ENCODE measurements at places on chromosomes 6 and 20. TPM values are rescaled to one million over a fixed set of nuclear protein-coding genes. Genes with fewer than 3 reads are reported as not detected.

DNA sequence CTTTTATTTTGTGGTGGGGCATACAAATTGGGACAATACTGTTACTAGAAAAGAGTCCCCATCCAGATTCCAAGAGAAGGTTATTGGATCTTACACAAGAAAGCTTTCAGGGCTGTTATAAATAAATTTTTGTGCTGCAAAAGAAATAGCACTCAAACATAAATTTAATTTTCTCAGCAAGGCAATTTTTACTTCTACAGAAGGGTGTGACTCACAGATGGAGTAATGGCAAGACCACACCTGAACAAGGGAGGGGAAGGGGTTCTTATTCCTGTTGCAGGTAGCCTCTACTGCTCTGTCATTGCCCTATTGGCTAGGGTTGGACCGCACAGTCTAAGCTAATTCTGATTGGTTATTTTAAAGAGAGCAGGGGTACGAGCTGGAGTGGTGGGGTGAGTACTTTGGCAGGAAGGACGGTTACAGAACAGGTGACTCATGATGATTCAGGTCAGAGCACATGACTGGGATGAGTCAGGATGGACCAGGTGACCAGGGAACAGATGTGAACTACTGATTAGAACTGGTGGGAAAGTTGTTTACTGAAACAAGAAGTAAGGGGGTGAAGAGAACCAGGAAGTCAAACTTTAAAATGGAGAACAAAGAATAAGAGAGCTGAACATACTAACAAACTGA lies 41.1 kb downstream of the CNR1 start:
- H3K4me3 ChIP-seq: no peak overlapping the region
- peaks cover 13% of the 10 kb centered on the region for H3K27me3 ChIP-seq
- H3K27ac ChIP-seq: no peak overlapping the region
- H3K4me1 ChIP-seq: no peaks in the 10 kb centered on the region
- no peak for DNase-seq

DNA sequence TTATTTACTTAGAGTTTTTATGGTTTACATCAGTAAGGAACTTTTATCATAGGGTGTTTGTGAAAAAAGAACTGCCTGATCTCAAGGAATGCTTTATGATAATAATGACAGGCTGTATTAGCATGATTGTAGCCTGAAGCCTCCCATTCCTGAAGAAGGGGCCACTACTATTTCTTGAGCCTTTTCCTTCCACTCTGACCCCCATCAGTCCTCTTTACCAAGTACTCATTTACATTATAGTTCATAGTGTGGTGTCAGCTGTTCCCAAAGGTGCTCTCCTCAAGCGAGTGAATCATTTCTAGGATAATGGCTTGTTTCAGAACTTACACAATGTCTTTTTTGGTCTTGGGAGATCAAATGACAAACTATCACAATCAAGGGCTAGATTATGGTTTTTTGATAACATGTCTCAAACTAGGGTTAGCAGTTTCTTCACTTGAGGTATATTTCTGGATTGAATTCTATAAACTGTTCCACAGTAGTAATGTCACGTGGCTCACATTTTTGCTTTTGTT lies 283.6 kb downstream of the CDKAL1 start:
- H3K4me3 ChIP-seq: no peak overlapping the region
- no peak overlapping the region for H3K27ac ChIP-seq

- no peak overlapping the region for H3K27ac ChIP-seq
- H3K4me1 ChIP-seq: no peaks in the 10 kb centered on the region
- H3K4me3 ChIP-seq: no peak overlapping the region
- peaks cover 21% of the 10 kb centered on the region for H3K27me3 ChIP-seq
- no peaks in the 10 kb centered on the region for H3K36me3 ChIP-seq
These were observed 281.9 kb downstream of the UBE3D start for GRCh38 chr6:82783587-82784236.

DNA sequence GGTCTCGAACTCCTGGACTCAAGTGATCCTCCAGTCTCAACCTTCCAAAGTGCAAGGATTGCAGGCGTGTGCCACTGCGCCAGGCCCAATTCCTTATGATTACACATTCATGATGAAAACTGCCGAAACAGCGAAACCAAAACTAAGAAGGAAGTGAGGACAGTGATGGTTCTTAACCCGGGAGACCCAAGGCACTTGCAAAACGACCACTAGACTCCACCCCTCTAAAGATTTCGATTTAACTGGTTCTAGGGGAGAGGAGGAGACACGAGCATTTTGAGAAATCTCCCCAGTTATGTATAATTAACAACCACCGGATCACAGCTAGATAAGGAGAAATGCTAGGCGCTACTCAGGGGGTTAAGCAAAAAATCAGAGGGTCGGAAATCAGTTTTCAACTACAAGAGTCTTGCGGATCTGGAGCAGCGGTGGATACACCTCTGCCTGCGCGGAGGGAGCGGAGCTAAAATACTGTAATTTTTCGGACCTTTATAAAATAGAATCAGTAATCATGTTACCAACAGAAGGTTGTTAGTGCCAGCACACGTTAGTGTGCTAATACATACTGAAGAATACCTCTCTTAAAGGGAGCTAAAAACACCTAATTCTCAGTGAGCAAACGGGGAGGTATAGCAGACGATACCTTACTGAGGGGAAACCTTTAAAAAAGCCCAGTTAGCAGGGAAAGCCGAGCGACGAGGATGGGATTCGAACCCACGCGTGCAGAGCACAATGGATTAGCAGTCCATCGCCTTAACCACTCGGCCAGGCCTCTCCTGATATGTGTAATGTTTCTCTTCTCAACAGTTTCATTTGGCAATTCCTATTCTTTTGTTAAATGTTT lies 60.0 kb upstream of the BTN3A2 start:
- DNase-seq: no peak
- H3K27me3 ChIP-seq: no peaks in the 10 kb centered on the region
- no peaks in the 10 kb centered on the region for H3K36me3 ChIP-seq
- peak overlapping the region; percentile 94 for H3K27ac ChIP-seq
- H3K4me3 ChIP-seq: peak overlapping the region; percentile 92
- peaks cover 19% of the 10 kb centered on the region for H3K4me1 ChIP-seq

DNA sequence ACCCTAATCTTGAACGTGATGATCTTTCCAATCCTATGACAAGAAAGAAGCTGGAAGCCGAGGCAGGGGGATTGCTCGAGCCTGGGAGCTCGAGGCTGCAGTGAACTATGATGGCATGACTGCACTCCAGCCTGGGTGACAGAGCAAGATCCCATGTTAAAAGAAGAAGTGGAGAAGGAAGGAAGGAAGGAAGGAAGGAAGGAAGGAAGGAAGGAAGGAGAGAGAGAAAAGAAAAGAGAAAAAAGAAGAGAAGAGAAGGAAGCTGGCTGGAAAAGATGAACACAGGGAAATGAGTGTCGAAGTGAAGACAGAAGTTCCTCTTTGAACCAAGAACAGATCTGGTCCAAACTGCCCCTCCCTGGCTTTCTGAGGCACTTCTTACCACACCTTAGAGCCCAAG lies 136.0 kb upstream of the PRND start:
- H3K36me3 ChIP-seq: peaks cover 5% of the 10 kb centered on the region
- no peak for DNase-seq
- no peak overlapping the region for H3K4me3 ChIP-seq
- H3K27ac ChIP-seq: peak overlapping the region; percentile 56
- H3K4me1 ChIP-seq: peaks cover 2% of the 10 kb centered on the region
- peaks cover 46% of the 10 kb centered on the region for H3K27me3 ChIP-seq

DNA sequence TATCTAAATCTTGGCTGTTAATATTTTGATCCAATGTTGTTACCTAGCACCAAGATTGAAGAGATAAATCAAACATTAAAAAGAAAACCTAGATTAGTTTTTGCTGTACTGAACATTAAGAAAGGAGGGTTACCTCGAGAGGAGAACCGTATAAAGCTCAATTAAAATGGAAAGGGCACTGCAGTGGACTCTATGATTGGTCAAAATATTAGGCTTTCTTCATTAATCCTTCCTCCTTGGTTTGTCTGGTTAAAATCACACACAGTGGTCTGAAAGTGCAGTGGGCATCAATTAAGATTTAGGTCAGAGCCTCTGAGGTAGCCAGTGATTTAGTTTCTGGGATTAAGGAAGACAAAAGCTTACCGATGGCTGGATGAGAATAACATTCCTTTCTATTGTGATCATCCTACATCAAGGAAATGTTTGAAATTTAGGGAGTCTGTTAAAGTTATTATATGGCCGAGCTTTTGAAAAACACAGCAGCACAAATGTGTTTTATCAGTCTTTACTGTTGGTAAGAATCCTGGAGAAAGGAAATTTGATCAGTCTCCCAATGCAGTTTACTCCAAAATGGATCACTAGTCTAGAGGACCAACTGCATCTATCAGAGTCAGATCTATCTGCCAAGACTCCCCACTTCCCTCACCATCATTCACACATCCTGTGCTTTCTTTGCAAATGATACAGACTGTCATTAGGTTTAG lies 134.6 kb upstream of the NEDD9 start:
- H3K4me3 ChIP-seq: peak overlapping the region; percentile 69
- no peak for DNase-seq
- H3K4me1 ChIP-seq: peaks cover 53% of the 10 kb centered on the region
- H3K36me3 ChIP-seq: peaks cover 5% of the 10 kb centered on the region

DNA sequence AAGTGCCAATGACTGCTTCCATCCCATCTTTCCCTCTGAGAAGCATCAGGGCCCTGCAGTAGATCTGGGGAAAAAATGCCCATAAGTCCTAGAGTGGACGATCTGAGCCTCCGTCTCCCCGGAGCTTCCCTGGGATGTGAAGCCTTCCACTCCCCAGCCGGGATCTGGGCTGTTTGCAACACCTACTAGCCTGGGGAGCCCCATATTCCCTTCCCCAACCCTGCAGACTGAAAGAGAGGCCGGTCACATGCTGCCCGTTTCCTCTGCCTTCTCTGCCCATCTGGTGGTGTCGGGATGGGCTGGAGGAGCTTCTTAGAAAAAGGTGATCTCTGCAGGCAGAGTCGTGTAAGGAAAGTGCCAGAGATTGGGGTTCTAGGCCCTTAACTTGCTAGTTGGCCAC lies 1.1 kb downstream of the SNPH start:
- peaks cover 29% of the 10 kb centered on the region for H3K4me1 ChIP-seq
- H3K36me3 ChIP-seq: no peaks in the 10 kb centered on the region
- H3K4me3 ChIP-seq: peak overlapping the region; percentile 75

GRCh38 chr6:42118162-42119001 lies 24.0 kb downstream of the C6orf132 start:
- peaks cover 4% of the 10 kb centered on the region for H3K4me1 ChIP-seq
- peaks cover 23% of the 10 kb centered on the region for H3K27me3 ChIP-seq
- peaks cover 6% of the 10 kb centered on the region for H3K36me3 ChIP-seq
- H3K27ac ChIP-seq: no peak overlapping the region

DNA sequence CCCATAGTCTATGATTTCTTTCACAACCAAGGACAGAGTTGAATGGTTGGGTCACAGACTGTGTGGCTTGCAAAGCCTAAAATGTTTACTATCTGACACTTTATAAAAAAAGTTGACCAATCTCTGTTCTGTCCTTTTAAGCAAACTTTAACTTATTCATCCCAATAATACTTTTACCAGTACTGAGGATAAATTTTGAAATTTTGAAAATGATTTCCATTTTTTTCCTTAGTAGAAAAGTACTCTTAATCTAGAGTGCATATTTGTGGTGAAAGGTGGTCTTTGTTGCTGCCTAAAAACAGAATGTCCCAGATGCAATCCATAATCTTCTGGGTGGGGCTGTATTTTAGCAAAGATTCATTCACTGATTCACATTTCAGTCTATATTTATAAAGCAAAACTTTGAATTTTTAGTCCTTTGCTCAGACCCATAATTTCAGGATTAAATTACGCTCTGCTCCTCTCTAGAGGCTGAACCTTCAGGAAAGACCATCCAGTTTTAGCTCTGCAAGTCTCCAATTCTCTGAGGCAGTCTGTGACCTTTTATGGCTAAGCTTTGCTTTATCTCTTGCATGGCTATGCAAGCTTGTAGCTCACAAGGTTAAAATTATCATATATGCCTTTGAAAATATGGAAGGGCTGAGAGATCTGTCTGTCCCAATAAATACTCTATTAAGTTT lies 573.5 kb downstream of the COL12A1 start:
- no peaks in the 10 kb centered on the region for H3K27me3 ChIP-seq
- H3K4me1 ChIP-seq: no peaks in the 10 kb centered on the region
- no peak for DNase-seq
- no peak overlapping the region for H3K4me3 ChIP-seq

DNA sequence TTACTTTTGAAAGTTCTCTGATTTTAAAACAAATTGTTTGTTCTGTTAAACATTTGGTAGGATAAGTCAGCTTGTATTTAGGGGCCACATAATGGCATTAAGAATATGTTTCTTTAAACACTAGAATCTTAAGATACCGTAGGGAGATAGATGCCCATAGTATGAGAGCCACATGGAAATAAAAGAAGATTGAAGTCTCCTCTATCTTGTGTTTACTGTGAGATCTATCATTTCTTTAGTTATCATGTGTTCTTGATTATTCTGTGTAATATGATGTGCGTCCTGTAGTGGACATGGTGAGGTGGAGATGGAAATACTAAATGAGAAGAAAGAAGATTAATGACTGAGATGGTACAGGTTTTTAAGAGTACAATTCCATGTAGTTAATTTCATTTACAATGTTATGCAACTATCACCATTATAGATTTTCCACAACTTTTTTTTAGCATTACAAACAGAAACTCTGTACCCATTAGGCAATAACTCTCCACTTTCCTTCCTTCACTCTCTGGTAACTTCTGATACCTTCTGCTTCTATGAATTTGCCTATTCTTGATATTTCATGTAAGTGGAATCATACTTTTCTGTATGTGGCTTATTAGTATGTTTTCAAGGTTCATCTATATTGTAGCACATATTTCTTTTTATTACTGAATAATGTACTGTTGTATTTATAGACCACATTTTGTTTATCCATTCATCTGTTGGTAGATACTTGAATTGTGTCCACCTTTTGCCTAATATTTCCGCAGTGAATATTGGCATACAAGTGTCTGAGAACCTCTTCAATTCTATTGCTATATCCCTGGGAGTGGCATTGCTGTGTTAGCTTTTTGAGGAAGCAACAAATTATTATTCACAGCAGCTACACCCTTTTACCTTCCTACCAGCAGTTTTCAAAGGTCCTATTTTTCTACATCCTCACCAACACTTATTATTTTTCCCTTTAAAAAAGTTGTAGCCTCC lies 11.5 kb downstream of the RNF146 start:
- H3K27me3 ChIP-seq: no peaks in the 10 kb centered on the region
- no peak overlapping the region for H3K4me3 ChIP-seq
- peaks cover 33% of the 10 kb centered on the region for H3K4me1 ChIP-seq
- H3K27ac ChIP-seq: no peak overlapping the region

- no peaks in the 10 kb centered on the region for H3K36me3 ChIP-seq
- H3K4me1 ChIP-seq: peaks cover 3% of the 10 kb centered on the region
- DNase-seq: no peak
These were observed 277.5 kb upstream of the MAN1A1 start for GRCh38 chr6:119626884-119627619.

Gene KHDC1L
- total RNA-seq: not detected

Gene MYLK2
- total RNA-seq: not detected

Gene ATP6V1G2
- total RNA-seq: 1.4 TPM

Gene TRIM27
- 21.9 TPM for total RNA-seq

Gene BIRC7
- not detected for total RNA-seq
